NCI-H226 (cell line): ENCODE measurements at places on chromosomes 7 and 10.

- DNase-seq: no peak
Observed at GRCh38 chr7:926061-927030, 28.1 kb downstream of the ADAP1 start.

GRCh38 chr10:67609996-67610793 lies 85.8 kb downstream of the CTNNA3 start:
- no peak for DNase-seq

DNA sequence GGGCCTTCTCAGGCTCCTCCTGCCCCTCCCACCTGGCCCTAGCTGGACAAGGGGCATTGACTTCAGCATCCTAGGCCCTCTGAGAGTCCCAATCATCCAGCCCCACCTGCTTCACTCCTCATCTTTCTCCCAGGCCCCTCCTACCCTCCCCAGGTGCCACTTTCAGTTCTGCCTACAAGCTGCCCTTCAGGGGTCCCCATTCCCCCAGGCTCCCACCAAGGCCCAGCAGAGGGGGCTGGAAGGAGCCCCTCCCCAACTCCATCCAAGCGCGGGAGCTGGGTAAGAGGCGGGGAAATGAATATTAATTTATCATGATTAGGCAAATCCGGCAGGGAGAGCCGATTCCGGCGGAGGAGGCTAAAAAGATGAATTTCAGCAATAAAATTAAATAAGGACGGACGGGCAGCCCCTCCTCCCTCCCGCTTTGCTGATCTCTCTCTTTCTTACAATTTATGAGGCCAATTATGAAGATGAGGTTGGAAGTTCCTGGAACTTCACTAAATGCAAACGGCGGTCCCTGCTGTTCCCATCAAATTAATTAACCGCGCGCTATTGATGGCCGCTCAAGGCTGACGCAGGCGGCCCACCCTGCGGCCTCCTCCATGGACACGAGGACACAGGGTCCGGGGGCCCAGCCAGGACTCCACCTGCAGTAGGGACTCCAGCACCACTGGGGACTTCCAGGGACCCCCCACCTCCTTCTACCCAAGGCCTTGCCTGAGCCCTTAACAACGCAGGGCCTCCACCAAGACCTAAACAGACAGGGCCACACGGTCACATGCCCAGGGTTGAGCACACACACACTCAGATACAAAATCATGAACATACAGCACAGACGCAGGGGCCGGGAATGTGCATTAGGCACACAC lies 13.9 kb downstream of the POLL start:
- no peak for DNase-seq

DNA sequence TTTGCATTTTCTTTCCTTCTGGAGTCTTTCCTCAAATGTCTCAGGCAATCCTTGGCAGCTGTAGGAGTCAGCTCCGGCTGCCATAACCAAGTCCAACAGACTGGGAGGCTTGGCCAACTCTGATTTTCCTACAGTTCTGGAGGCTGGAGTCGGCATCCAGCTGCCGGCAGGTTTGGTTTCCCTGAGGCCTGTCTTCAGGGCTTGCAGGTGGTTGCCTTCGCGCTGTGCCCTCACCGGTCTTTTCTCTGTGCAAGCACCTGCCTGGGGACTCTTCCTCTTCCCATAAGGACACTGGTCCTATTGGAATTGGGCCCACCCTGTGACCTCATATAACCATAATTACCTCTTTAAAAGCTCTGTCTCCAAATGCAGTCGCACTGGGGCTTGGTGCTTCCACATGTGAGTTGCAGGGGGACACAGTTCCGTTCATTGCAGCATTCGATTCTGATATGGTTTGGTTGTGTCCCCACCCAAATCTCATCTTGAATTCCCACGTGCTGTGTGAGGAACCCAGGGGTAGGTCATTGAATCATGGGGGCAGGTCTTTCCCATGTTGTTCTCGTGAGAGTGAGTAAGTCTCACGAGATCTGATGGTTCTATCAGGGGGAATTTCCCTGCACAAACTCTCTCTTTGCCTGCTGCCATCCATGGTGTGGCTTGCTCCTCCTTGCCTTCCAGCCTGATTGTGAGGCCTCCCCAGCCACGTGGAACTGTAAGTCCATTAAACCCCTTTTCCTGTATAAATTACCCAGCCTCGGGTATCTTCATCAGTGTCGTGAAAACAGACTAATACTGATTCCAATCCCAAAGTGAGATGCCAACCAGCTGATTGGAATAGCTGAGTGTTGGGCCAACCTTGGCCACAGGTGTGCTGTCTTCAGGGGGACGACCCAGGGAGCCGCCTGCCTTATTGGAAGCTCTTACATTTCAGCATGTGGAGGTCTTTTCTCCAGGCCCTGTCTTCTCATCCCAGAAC lies 7.9 kb downstream of the GALNTL5 start:
- no peak for DNase-seq

DNA sequence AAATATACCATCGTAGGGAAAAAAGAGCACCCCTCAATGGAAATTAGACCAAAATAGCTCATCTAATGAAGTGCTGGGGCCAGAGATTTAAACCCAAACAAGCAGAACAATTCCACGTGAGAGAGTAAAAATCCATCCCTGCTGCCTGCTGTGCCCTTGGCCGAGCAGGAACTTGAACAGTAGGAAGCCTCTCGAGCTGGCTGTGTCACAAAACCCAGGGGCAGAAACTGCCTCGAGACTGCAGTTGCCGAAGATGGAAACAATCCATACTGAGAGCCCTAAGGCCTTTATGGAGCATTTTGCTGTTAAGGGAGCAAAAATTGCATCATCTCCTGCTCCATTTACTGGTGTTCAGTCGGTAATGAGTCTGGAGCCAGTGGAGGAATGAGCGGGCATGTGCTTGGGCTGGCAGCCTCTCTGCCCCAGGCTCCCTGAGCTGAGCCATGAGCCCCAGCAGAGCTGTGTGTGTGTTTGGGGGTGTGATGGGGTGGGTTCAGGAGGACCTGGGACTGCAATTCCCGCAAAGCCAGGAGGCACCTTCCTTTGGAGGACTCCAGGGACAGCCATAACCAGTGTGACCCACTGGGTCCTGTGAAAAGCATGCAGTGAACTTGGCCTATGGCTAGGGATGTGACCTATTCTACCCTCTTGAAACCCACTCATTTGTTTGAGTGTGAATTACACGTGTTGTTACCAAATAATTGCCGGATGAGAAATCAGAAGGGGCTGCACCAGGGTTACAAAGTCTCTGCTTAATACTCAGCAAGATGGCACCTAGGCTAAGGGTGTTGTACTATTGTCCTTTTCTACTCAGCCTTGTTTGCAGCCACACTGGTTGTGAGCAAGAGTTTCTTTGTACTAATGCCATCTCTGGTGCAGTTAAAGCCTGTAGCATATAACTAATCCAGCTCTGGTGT lies 58.3 kb downstream of the CDHR3 start:
- DNase-seq: no peak

DNA sequence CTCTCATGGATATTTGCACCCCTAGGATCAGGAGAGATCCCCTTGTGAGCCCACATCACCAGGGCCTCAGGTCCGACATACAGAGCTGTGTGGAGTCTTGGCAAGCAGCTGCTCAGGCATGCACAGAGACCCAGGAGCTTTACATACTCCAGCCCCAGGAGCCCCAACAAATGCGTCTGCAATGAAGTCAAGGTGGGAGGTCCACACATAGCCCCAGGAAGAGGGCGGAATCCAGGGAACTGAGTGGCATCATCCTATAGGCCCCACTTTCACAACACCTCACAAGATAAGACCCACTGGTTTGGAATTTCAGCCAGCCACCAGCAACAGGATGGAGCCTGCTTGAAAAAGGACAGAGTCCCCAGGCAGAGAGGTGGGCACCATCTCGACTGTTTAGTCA lies 106.7 kb downstream of the LSMEM1 start:
- no peak for DNase-seq

DNA sequence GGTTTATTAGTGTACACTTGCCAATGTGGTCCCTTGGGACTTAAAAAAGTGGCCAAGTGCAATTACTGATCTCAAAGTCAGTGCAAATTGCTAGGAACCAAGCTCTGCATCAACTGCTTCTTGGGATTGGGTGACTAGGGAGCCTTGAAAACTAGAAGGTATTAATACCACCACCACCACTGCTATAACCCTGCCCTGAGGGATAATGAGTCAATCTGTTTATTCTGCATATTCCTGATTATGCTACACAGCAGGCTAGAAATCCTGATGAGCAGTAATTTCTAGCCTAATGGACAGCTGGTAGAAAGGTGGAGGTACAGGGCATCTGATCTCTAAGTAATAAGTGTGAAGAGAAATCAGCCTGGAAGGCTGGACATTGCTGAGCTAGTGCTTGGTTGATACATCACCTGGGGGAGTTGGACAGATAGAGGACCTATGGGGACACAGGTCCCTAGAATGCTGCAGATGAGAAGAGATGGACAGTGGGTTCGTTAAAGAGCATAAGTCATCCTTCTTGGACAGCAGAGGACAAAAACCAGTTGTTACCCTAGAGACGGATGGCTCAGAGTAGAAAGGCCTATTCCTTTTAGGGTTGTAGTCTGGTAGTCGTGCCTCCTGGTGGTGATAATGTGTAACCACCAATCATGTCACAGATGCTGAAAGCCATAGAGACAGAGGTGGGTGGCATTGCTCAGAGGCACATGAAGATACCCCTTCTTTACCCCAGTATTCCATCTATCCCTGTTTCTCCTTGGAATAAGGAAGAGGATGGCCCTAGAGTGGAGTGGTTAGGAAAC lies 554.8 kb downstream of the SORCS1 start:
- DNase-seq: no peak

DNA sequence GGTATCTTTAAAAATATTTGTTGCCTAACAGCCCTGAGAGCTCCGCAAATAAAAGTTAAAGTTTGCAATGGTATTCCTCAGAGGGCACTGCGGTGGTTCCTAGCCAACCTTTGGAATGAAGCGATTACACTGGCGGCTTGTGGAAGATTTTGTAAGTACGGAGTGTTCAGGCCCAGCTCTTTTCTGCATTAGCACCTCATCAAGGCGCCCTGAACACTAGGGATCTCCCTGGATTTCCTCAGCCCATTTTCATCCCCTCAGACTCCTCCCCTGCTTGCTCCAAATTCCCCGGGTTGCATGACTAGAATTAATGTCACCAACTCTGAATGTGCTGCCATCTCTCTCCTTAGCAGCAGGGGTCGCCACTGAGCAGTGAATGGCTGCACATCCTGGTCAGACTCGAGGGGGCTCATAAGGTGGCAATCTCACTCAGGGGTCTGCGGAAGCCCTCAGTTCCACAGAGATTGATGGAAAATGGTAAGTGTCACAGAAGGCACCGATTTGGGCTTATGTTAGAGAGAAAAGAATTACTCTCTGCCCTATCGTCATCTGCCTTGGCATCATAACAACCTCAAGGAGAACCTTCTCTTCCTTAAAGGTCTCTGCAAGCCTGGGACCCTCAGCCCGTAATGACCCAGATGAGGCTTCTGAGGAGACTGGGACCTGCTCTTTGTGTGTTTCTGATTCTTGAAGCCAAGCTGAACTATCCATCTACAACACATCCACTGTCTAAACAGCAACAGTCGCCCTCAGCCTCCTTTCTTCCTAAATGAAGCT lies 262.8 kb upstream of the AOAH start:
- DNase-seq: no peak

GRCh38 chr10:14146025-14146424 lies 184.7 kb downstream of the FRMD4A start:
- DNase-seq: no peak

DNA sequence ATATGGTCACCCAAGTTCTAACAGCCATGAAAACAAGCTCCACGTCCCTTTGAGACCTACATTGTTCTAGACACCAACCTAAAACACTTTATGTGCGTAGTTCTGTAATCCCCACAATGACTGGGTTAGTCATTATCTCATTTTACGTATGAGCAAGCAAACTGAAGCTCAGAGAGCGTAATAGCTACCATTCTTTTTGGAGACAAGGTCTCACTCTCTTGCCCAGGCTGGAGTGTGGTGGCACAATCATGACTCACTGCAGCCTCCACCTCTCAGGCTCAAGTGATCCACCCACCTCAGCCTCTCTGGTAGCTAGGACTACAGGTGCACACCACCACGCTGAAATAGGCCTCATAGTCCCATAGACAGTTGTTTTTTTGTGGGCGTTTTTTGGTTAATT lies 10.5 kb downstream of the DAGLB start:
- no peak for DNase-seq

DNA sequence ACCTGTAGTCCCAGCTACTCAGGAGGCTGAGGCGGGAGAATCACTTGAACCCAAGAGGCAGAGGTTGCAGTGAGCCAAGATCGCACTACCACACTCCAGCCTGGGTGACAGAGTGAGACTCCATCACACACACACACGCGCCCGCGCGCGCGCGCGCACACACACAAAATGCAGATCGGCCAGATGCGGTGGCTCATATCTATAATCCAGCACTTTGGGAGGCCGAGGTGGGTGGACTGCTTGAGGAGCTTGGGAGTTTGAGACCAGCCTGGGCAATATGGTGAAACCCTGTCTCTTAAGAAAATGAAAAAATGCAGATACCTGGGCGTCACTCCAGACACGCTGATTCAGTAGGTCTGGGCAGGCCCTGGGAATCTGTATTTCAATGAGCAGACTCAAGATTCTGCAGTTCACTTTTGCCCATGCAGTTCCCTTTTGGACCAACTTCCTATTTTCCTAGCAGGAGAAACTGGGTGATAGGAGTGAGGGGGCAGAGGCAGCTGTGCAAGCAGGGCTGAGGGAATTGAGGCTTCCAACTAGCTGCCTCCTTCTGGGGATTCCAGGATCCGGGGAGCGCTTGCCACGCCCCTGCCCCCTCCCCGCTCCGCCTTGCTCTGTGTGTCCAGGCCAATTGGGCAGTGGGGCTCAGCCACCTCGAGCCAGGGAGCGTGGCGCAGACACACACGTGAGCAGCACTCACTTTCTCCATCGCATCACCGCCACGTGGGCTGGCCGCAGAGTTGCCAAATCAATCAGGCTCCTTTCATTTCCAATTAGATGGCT lies 173.6 kb downstream of the SH3PXD2A start:
- DNase-seq: no peak

DNA sequence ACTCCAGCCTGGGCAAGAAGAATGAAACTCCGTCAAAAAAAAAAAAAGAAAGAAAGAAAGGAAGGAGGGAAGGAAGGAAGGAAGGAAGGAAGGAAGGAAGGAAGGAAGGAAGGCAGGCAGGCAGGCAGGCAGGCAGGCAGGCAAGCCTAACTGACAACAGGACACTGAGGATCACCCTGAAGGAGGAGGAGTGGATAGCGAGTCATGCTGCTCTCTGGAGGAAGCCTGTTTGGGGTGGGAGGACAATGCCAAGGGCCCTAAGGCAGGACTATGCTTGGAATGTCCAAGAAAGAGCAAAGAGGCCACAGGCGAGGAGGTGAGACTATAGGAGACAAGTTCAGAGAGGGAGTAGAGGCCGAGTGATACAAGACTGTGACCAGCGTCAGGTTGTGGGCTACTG lies 107.0 kb upstream of the PARD3 start:
- DNase-seq: peak; percentile 54

- no peak for DNase-seq
Observed at GRCh38 chr10:127198307-127198706, 1.9 kb upstream of the INSYN2A start.

GRCh38 chr10:109898666-109899355 lies 24.5 kb downstream of the XPNPEP1 start:
- DNase-seq: no peak

DNA sequence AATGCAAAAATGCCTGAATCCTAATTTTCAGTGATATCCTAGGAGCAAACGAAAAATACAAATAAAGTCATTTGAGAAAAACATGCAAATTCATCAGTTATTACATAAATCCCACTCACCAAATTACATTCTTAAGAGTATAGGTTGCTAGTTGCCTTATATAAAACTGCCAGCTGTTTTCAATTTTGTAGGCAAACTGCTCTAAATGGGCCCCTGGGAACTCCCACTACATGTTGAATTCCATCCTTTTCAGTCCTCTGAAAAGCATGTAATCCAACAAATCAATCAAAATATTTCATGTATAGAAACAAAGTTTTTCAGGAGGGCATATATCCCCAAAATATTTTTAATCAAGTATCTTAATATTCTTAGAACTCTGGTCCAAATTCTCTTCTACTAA lies 2.1 kb upstream of the JMJD1C start:
- DNase-seq: no peak

- DNase-seq: no peak
Observed at GRCh38 chr10:53052521-53053164, 280.1 kb upstream of the MBL2 start.
